Vein endothelial cell (primary cell): ENCODE measurements at places on chromosomes 3 and 15. TPM values are rescaled to one million over a fixed set of nuclear protein-coding genes. Genes with fewer than 3 reads are reported as not detected.

ZCWPW2 gene
- under 0.01 and 0.38 TPM in 2 replicates for total RNA-seq

CEMIP gene
- total RNA-seq, result 0.19 and 0.33 TPM in 2 replicates

NRG4 gene
- total RNA-seq, result not detected in 2 replicates

MORC1 gene
- total RNA-seq, result not detected in 2 replicates

ACSBG1 gene
- under 0.01 TPM in 1 of 2 replicates, not detected in the other for total RNA-seq

FANCD2 gene
- total RNA-seq, result 14.4 and 29.4 TPM in 2 replicates

NKTR gene
- total RNA-seq, result 77.7 and 100 TPM in 2 replicates

HTR3E gene
- not detected in 2 replicates for total RNA-seq

LRRC31 gene
- total RNA-seq, result not detected in 2 replicates

PLSCR4 gene
- 176 and 486 TPM in 2 replicates for total RNA-seq

GPR62 gene
- under 0.01 and 0.10 TPM in 2 replicates for total RNA-seq

GOLGA6L1 gene
- total RNA-seq, result not detected in 2 replicates

ZNF860 gene
- 0.98 and 4.0 TPM in 2 replicates for total RNA-seq

P4HTM gene
- total RNA-seq, result 9.9 and 16.7 TPM in 2 replicates

PARP3 gene
- total RNA-seq, result 12.4 and 13.6 TPM in 2 replicates

SPG11 gene
- total RNA-seq, result 38.1 and 43.8 TPM in 2 replicates

DUOXA2 gene
- total RNA-seq, result not detected in 2 replicates

GOLGA8M gene
- total RNA-seq, result 1.6 TPM in 1 of 2 replicates, not detected in the other

CHST13 gene
- total RNA-seq, result not detected in 2 replicates

SAMMSON gene
- total RNA-seq, result not detected in 2 replicates

ZBBX gene
- total RNA-seq, result under 0.01 TPM in 1 of 2 replicates, not detected in the other

TM4SF1 gene
- total RNA-seq, result 957 and 972 TPM in 2 replicates

MOBP gene
- total RNA-seq, result 0.19 and 0.65 TPM in 2 replicates

IL5RA gene
- not detected in 2 replicates for total RNA-seq

WDR93 gene
- total RNA-seq, result 0.10 TPM in 1 of 2 replicates, not detected in the other

GREM1 gene
- 0.98 and 1.4 TPM in 2 replicates for total RNA-seq
